NCI-H460 (cell line): ENCODE measurements at places on chromosomes 6 and 20.
A peak's percentile ranks its signal among the peaks of the same experiment; 100 is the strongest.

GRCh38 chr20:32968478-32969241, 35.6 kb downstream of the SUN5 start:
- DNase-seq: no peak

- no peak for DNase-seq
Measured at GRCh38 chr20:9581509-9581908, 67.1 kb downstream of the LAMP5 start.

GRCh38 chr6:165829376-165829775, 166.3 kb upstream of the PDE10A start:
- DNase-seq: no peak

DNA sequence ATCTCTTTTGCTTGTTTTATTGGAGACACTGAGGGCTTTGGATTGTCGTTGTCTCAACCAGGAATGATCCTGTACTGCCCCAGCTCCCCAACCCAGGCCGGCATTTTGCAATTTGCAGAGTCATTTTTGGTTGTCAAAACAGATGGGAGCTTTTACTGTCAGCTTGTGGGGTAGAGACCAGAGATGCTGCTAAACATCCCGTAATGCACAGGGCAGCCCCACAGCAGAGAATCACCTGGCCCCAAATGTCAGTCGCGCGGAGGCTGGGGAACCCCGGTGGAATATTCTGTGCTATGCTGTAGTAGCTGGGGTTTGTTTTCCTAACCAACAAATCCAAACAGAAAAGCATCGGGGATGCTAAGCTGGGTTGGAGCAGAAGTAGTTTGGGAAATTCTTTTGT, 99.7 kb downstream of the TSHZ2 start:
- no peak for DNase-seq

DNA sequence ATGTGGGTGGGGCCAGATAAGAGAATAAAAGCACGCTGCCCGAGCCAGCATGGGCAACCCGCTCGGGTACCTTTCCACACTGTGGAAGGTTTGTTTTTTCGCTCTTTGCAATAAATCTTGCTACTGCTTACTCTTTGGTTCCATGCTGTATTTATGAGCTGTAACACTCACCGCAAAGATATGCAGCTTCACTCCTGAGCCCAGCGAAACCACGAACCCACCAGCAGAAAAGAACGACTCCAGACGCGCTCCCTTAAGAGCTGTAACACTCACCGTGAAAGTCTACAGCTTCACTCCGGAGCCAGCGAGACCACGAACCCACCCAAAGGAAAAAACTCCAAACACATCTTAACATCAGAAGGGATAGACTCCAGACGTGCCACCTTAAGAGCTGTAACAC, 76.7 kb downstream of the TFAP2A start:
- no peak for DNase-seq

- DNase-seq: peak; percentile 50
Measured at GRCh38 chr6:130322673-130323268, 43.0 kb upstream of the TMEM200A start.

- DNase-seq: peak; percentile 46
Measured at GRCh38 chr6:41278699-41279405, 7.6 kb downstream of the TREM1 start.

GRCh38 chr6:131399433-131399832, 173.6 kb upstream of the ARG1 start:
- DNase-seq: no peak

DNA sequence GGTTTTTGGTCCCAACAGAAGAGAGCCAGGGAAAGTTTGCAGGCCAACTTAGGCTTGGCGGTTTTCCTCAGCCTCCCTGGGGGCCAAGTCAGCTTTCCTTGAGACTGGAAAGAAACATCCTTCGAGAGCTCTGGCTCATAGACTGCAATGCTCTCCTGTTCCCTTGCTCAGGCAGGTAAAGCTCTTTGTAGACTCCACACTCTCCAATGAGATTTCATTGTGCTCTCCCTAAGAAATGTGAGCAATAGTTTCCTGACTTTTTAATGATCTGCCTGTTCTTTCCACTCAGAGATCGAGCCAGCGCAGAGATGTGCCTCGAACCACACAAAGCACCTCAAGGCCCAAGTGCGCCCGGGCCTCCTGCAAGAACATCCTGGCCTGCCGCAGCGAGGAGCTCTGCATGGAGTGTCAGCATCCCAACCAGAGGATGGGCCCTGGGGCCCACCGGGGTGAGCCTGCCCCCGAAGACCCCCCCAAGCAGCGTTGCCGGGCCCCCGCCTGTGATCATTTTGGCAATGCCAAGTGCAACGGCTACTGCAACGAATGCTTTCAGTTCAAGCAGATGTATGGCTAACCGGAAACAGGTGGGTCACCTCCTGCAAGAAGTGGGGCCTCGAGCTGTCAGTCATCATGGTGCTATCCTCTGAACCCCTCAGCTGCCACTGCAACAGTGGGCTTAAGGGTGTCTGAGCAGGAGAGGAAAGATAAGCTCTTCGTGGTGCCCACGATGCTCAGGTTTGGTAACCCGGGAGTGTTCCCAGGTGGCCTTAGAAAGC, 13.9 kb downstream of the TNFAIP3 start:
- DNase-seq: no peak

- DNase-seq: no peak
Measured at GRCh38 chr6:158584236-158584651, 24.4 kb downstream of the TMEM181 start.

DNA sequence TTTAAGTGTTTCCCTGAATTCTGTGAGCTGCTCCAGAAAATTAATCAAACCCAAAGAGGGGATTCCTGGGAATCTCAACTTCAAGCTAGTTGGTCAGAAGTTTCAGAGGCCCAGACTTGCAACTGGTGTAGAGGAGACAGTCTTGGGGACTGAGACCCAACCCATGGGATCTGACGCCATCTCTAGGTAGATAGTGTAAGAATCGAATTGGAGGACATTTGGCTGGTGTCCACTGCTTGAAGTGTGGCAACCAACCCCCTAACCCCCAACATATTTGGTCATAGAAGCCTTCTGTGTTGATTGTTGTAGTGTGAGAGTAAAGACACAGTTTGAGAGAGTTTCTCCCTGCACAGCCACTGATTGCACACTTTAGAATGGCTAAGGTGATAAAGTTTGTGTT, 103.5 kb upstream of the CARMIL1 start:
- DNase-seq: no peak

GRCh38 chr6:109458774-109459531, 3.4 kb upstream of the MICAL1 start:
- no peak for DNase-seq

DNA sequence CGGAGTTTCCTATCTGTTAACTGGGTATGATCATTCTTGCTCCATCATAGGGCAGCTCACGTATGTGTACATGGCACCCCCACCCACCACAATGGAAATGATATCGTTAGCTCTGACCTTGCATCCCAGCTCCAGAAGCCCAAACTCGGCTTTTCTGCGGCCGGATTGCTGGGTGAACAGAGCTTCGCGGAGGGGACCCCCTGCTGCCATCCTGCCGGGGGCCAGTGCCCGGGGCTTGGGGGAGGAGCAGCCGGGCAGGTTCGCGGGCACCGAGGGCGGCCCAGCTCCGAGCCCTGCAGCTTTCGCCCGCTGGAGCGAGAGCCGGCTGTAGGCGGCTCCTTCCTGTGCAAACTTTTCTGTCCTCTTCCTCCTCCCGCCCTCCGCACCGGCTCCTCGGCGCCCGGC, 24.9 kb upstream of the FUCA2 start:
- DNase-seq: no peak

- DNase-seq: no peak
Measured at GRCh38 chr6:12335717-12336116, 45.6 kb downstream of the EDN1 start.

- peak; percentile 54 for DNase-seq
Measured at GRCh38 chr20:5078399-5078958, 41.3 kb downstream of the PCNA start.

GRCh38 chr6:20227350-20227749, 15.1 kb upstream of the MBOAT1 start:
- DNase-seq: no peak
